Jurkat, Clone E6-1 (cell line): ENCODE measurements at places on chromosomes 1 and 21.

DNA sequence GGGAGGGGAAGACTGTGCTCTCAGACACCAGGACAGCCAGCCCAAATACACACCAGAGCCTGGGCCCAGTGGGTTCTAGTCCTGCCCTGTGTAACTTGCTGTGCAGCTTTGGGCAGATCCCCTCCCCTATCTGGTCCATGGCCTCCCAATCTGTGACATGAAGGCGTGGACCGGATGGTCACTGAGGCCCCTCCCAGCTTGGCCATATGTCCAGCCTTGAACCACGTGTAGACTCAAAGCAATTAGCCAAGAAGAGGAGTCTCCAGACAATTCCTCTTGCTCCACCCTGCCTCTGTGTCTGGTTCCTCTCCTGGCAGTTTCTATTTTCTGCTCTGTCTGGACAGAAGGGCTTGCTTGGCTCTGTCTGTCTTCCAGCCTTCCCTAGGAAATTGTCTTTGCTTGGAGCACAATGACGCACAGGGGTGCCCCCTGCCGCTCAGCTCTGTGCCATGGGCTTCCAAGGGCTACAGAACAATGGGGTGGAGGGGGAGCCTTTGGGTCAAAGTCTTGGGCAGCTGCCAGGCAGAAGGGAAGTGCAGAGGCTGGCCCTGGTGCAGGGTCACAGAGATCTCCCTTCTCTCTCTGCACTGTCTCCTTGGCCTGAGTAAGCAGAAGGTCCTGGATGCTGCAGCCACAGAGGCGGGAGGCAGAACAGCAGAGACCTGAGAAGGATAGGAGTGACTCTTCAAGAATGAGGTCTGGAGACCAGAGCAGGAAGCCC lies 66.1 kb downstream of the TENT5C start:
- DNase-seq: no peak

- DNase-seq: no peak
Observed at GRCh38 chr1:42756956-42757891, 9.6 kb downstream of the P3H1 start.

DNA sequence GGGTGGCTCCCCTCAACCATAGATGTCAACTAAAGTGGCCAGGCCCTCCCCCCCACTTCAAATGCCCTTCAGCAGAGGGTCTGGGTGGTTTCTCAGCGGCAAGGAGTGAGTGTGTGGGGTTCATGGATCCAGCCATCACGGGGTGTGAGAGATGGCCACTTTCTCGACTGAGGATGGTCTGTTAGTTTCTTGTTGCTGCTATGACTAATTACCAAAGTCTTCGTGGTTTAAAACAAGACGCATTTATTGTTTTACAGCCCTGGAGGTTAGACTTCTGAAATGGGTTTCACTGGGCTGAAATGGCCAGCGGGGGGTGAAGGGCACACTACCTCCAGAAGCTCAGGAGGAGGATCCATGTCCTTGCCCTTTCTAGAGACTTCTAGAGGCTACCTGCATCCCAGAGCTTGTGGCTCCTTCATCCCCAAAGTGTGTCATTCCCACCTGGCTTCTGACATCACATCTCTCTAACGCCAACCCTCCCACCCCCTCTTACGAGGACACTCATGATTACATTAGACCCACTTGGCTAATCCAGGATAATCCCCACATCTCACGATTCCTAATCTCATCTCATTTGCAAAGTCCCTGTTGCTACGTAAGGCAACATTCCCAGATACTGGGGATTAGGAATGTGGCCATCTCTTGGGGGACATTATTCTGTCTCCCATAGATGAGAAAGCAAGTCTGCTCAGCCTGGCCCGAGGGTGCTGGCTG lies 53.0 kb downstream of the EPHB2 start:
- no peak for DNase-seq

DNA sequence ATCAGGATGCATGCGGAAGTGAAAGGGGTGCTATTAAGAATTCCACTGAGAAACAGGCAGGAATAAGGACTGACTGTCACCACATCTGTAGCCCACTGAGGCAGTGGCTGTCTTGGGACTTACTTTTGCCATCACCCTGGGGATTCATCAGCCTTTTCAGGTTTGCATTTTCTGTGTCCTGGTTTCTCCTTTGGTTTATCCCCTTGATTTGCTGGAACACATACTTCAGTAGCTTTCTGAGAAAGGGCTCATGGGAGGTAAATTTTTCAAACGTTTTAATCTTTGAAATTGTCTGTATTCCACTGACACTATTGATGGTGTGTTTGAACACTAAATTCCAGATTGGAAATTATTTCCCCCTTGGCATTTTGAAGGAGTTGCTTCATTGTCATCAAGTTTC lies 80.2 kb upstream of the ACTRT2 start:
- no peak for DNase-seq

DNA sequence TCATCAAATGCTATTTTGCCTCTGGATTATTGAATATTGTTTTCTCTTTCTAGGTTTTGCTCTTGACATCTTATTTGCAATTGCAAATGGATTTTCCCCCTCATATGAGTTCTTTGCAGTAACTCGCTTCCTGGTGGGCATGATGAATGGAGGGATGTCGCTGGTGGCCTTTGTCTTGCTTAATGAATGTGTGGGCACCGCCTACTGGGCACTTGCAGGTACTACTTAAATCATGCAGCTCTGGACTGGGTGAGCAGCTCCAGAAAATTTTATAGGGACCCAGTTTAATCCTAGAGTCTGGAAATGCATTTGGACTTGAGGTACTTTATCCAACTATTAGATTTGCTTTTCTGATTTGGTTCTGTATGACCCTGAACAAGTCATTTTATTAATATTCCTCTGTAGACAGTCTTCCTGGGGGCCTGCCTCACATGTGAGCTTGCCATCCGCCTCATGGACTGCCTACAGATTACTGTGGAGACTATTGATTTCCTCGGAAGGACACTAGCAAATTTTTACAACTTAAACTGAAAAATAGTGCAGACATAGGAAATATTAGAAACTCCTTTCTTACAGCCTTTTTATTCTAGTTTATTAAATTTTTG lies 44.5 kb downstream of the SLC22A15 start:
- peak; percentile 81 for DNase-seq

- no peak for DNase-seq
Observed at GRCh38 chr1:222946436-222946835, 131.6 kb downstream of the DISP1 start.

GRCh38 chr1:46991083-46991923 lies 32.2 kb upstream of the CYP4X1 start:
- DNase-seq: peak; percentile 41

GRCh38 chr1:238647877-238648276 lies 738.5 kb upstream of the CHRM3 start:
- DNase-seq: no peak

GRCh38 chr1:64680599-64680998 lies 64.3 kb upstream of the RAVER2 start:
- DNase-seq: no peak

DNA sequence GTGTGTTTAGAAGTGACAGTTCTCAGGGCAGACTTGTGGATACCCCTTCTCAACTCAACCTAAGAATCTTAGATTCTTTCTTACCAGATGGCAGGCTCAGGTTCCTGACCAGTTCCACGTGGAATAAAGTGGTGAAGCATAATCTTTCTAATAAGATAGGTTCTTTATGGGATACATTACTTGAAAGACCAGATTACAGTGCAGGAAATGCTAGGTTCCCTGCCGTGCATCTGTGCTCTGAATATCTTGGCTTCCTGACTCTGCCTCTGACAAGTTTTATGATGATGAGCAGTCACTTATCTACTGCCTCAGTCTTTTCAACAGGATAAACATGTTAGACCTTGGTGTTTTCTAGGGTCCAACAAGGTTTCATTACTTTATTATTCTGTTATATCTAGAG lies 207.9 kb upstream of the CACYBP start:
- no peak for DNase-seq

DNA sequence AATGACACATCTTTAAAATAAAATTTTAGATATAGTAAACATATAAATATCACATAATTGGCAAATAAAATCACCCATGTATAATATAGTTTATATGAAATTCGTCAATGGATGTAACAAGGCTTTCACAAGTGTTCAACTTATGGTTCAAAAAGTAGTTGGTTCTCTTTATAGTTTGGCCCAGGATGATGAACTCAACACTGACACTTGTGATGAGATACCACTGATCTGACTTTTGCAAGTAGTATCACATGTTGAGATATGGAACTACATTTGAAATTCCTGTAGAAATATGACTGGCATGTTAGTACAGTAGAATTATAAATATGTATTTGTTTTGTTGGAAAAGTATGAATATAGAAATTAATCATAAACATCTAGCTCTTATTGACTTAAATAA lies 1.8 kb downstream of the TNNI3K start:
- no peak for DNase-seq

- no peak for DNase-seq
Observed at GRCh38 chr1:65027666-65028358, 61.5 kb upstream of the JAK1 start.

DNA sequence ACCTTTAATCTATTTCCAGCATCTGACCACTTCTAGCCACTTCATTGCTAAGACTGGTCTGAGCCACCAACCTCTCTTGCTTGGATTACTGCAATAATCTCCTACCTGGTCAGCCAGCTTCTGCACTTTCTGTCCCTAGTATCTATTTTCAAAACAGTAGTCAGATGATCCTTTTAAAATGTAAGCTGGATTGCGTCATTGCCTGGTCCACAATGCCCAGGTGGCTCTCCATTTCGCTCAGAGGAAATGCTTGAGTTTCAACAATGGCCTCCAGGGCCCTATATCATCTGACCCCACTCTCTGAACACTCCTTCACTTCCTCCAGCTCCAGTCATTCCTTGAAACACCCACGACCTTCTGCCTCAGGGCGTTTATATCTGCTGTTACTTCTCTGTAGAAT lies 2.3 kb downstream of the FYB2 start:
- no peak for DNase-seq

DNA sequence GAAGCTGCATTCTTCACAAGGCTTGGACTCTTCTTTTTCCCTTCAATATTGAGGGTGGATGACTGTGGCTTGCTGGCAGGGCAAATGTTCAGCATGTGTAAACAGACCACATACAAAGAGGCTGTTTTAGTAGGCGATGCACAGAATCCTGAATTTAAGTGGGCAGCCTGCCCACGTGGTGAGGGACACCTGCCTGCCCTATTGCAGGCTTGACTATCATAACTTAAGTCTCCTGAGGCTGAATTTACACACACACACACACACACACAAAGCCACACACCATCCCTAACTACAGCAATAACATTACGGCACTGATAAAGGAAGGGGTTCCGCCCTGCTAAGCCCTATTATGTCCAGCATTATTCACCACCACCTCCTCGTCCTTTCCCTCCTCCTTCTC lies 15.9 kb downstream of the SYT2 start:
- DNase-seq: no peak

GRCh38 chr1:173168941-173169340 lies 38.2 kb downstream of the TNFSF4 start:
- no peak for DNase-seq

DNA sequence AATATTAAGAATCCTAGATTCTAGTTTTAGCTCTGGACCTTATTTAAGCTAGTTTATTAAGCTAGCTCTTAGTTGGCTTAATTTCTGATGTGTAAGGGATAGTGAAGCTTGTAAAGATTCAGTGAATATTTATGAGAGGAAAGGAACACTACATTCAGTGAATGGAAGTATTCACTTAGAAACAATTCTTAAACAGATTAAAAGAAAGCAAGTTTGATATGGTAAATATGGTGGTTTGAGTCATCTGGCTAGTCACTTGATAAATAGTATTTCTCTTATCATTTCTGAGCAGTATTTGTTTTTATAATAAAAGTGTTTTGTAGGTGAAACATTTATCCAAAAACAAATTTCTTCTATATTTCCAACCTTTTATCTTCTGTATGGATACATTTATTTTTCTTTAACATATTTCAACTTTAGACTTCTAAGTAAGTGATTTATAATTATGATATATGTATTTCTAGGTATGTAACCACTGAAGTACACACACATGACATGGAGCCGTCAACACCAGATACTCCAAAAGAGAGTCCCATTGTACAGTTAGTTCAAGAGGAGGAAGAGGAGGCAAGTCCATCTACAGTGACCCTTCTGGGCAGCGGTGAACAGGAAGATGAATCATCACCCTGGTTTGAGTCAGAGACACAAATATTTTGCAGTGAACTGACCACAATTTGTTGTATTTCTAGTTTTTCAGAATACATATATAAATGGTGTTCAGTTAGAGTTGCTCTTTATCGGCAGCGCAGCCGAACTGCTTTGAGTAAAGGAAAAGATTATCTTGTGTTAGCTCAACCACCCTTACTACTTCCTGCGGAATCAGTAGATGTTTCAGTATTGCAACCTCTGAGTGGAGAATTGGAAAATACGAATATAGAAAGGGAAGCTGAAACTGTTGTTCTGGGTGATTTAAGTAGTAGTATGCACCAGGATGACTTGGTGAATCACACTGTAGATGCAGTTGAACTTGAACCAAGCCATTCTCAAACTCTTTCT lies 55.6 kb downstream of the SUCO start:
- DNase-seq: no peak

DNA sequence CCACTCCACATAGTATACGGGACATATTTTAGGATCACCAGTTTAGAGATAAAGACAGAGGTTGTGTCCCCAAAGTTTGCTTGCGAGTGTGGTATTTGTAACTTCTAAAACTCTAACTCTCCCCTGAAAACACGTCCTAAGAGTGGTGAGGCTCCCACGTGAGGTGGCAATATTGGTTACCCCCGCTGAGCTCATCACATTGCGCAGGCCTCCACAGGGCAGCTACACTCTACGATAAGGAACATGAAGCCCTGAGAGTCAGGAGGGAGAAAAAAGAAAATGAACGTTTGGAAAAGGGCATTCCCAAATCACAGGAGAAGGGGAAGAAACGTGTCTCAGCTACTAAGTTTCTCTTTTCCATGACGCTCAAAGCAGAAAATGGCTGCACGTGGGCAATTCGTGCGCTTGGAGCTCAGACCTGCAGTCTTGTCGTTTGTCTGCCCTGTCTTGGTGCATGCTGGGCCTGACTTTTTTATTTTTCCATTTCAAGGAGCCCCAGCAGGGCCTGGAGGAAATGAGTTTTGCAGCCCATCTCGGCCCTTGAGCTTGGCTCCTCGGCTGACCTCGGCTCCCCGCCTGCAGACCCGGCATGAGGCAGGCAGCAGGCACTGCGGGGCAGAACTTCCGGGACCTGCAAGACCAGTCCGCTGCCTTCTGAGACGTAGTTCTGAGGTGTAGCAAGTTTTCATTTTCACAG lies 25.7 kb downstream of the ERG start:
- DNase-seq: no peak

- no peak for DNase-seq
Observed at GRCh38 chr1:92096317-92096716, 16.2 kb downstream of the BTBD8 start.

DNA sequence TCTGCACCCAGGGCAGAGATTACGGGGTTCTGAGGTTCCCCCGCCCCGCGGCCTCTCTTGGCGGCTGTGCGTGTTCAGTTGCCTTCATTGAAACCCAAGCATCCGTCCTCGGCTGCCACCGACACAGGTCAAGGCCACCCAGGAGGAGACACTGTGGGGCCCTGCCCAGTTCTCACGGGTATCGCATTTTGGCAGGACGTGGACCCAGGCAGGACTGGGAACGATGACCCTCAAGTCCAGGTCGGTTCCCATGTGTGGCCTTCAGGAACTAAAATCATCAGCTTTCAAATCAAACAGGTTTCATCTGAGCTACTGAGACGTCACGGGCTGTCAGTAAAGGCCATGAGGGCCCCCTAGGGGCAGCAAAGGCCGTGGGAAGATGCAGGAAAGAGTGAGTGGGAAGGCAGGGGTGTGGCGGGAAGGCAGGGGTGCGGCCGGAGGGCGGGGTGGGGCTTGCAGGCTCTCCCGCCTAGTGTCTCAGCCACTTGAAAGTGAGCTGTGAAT lies 7.0 kb upstream of the C1orf174 start:
- DNase-seq: peak; percentile 53

GRCh38 chr1:213996320-213997037 lies 8.7 kb downstream of the PROX1 start:
- DNase-seq: no peak

GRCh38 chr1:98761219-98761865 lies 99.8 kb downstream of the SNX7 start:
- DNase-seq: no peak
